ENCODE measurements at places on chromosomes 12 and 14.

- DNase-seq, result no peak
These were observed 127.1 kb downstream of the NELL2 start for GRCh38 chr12:44748950-44749468.

DNA sequence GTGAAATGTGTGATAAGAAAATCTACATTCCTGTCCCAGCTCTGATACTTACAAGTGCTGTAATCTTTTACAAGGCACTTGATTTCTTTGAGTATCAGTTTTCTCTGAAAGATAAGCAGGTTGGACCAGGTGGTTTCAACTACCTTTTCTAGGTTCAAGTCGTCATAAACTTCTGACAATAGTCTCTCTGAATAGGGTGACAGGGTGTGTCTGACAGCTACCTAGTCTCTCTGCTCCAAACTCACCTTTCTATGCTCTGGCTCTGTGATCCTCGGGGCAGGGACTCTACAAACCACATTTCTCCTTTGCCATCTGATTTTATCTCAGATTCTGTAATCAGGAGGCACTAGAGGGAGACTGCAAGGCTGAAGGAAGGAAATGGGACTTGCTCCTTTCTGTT is 137.7 kb upstream of the SYT1 start:
- no peak for DNase-seq

DNA sequence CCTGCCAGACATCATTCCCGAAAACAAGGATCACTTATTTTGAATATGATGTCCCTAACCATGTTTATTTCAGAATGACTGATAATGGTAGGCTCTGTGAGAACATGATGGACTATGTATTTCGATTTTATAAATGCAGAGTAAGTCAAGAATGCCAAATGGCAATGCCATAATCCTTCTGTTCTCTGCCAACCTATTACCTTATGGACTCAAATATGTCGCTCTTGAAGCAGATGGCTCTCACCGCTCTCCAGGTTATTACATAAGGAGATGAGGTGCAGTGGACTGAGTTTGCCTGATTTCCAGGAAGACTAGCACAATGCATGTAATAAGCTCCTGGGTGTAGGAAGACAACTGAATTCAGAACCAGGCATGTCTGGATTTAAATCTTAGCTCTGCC is 227.2 kb downstream of the BTG1 start:
- DNase-seq, result no peak

GRCh38 chr12:76270657-76271358 is 77.4 kb downstream of the BBS10 start:
- DNase-seq, result no peak

DNA sequence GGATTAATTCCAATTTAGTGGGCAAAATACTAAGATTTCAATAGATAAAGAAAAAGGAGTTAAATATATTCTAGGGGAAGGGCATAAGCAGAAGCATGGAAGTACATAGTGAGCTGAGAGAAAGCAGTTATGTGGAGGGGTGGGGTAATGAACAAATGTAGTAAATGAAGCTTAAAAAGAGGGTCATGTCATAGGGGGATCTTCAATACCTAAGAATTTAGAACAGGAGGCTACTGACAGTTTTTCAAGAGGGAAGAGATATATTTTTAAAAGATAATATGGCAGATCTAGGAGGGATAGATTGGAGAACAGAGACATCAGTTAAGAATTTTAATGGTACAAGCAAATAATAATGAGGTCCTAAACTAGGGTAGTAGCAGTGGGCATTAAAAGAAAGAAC is 9.4 kb downstream of the SYCP3 start:
- no peak for DNase-seq

DNA sequence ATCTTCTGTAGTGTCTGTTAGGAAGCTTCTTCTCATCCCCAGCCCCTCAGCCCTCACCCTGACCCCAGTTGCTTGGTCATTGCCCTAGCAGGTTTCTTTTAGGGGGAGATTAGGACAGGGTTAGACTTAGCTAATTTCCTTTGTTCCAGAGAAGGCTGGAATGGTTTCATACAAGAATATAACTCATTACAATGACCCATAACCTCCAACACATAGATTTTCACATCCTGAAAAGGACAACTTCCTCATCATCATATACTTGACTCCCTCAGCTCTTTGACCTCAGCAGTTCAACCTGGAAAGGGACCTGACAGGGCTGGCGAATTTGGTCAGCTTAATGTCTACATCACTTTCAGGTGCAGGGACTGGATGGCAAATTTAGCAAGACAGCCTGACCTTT is 8.0 kb upstream of the BHLHE41 start:
- no peak for DNase-seq

GRCh38 chr12:16603260-16603915 is 2.6 kb downstream of the LMO3 start:
- no peak for DNase-seq

GRCh38 chr14:36105401-36105800 is 71.1 kb downstream of the PTCSC3 start:
- peak; percentile 31 for DNase-seq

GRCh38 chr12:51953089-51953488 is 1.6 kb downstream of the ACVR1B start:
- DNase-seq, result no peak

DNA sequence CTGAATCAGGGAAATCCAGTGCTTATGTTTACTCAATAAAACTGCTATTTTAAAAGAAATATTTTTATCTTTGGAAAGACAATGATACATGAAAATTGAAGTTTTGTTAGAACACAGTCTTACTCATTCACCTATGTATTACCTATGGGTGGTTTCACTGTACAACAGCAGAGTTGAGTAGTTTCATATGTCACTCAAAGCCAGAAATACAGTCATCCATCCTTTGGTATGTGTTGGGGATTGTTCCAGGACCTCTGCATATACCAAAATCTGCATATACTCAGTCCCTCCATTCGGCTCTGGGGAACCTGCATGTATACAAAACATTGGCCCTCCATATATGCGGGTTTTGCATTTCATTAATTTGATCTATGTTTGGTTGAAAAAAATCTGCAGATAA is 190.6 kb downstream of the GPHN start:
- no peak for DNase-seq

- DNase-seq, result no peak
These were observed 5.6 kb downstream of the LRP1 start for GRCh38 chr12:57133916-57134315.

DNA sequence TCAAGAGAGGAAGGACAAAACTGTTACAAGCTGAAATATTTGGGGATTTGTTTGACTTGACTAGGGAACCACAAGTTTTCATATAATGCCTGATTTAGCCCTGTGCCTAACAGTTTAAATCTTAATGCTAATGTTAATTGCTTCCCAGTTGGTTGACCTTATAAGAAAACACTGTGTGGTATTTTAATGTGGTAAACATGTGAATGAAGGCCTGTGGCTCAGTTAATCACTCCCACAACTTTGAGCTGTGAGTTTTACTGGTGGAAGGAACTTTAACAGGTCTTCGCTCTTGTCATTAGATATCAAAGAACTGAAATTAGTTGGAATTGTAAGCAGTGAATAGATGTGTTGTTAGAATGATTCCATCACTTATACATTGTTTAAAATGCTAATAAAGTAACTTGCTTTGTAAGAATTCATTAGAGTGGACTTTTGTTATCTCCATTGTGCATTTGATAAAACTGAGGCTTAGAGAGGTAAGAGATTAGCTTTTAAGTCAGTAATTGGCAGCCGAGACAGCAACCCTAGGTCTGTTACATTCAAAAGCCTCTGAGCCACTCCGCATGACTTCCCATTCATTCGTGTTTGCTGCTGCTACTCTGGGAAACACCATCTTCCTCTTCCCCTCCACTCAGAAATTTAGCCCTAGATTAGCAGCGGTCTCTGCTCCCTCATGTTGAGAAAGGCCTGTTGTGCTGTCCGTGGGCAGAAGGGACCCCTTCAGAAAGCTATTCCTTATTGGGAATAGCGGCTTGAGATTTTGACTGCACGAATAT is 1.0 kb upstream of the TBK1 start:
- peak; percentile 17 for DNase-seq

GRCh38 chr14:58460772-58461171 is 33.3 kb downstream of the KIAA0586 start:
- DNase-seq, result no peak

DNA sequence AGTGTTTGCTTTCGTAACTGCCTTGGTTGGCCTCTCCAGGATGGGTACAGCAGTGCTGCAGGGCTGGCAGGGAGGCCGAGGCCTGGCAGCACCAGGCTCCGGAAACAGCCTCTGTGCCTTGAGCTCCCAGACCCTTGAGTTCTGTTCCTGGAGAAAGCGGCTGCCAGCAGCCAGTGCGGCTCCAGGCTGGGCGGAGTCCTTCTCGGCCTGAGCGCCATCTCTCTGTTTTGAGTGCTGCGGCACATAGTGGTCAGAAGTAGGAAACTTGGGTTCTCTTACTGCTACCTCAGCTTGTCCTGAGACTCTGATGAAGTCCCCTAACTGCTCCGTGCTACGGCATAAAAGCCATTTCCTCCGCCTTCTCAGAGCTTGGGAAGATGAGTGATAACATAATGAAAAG is 65.9 kb downstream of the KCNA1 start:
- no peak for DNase-seq

- no peak for DNase-seq
These were observed 10.0 kb upstream of the IFI27L2 start for GRCh38 chr14:94139421-94139820.

- DNase-seq, result no peak
These were observed 2.3 kb upstream of the FOXJ2 start for GRCh38 chr12:8030189-8030588.

- no peak for DNase-seq
These were observed 165.4 kb downstream of the FLRT2 start for GRCh38 chr14:85695300-85695699.

Measured in kidney glomerular epithelial cell (primary cell).